ENCODE measurements at places on chromosomes 16 and 17.

DNA sequence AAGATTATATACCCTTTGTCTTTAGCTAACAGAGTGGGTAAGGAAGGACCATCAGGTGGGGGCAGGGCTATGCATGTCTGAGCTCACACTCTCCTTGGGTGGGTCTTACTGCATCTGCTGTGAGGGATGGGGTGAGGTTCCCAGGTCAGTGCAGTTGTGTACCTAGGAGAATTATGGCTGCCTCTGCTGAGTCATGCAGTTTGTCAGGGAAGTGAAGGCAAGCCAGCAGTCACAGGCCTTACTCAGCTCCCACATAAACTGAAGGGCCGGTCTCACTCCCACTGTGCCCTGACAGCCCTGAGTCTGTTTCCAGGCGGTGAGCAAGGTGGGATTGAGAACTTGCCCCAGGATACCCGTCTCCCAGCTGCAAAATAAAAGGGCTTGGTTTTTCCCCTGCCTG, 328.6 kb downstream of the MAP2K6 start:
- no peak for DNase-seq

GRCh38 chr17:50476545-50477315, 1.9 kb upstream of the RSAD1 start:
- no peak for DNase-seq

- no peak for DNase-seq
Measured at GRCh38 chr17:181245-182049, at the start of gene DOC2B. Gene DOC2B (minus strand): TSS chr17:181650. CDS start chr17:181479, 171 bp downstream.

- DNase-seq = no peak
Measured at GRCh38 chr17:6914711-6915110, 81.1 kb upstream of the ALOX12 start.

DNA sequence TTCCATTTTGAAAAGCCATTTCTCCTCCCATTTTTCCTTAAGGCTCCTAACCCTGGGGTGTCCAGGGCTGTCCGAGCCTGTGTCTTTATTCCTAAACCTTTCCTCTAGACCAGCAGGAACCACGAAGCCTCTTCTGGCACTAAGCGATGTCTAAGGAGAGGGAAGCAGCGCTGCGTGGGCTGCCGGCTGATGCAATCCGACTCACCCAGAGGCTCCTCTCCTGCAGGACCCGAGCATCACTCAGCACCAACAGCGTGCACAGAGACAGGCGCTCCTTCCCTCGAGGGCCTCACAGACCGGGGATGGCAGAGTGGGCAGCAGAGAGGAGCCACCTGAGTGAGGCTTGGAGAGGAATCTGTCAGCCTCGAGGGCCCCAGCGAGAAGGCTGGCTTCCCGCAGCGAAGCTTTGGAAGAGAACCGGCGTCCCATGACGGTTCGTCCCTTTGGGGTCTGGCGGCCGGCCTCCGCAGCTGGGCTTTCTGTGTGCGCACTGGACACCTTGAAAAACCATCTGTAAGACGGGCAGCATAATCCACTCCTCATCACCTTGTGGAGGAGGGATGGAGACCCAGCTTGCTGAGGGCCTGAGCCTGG, 174.3 kb downstream of the FOXL1 start:
- DNase-seq = no peak

- no peak for DNase-seq
Measured at GRCh38 chr17:65977041-65977440, 214.9 kb downstream of the CEP112 start.

DNA sequence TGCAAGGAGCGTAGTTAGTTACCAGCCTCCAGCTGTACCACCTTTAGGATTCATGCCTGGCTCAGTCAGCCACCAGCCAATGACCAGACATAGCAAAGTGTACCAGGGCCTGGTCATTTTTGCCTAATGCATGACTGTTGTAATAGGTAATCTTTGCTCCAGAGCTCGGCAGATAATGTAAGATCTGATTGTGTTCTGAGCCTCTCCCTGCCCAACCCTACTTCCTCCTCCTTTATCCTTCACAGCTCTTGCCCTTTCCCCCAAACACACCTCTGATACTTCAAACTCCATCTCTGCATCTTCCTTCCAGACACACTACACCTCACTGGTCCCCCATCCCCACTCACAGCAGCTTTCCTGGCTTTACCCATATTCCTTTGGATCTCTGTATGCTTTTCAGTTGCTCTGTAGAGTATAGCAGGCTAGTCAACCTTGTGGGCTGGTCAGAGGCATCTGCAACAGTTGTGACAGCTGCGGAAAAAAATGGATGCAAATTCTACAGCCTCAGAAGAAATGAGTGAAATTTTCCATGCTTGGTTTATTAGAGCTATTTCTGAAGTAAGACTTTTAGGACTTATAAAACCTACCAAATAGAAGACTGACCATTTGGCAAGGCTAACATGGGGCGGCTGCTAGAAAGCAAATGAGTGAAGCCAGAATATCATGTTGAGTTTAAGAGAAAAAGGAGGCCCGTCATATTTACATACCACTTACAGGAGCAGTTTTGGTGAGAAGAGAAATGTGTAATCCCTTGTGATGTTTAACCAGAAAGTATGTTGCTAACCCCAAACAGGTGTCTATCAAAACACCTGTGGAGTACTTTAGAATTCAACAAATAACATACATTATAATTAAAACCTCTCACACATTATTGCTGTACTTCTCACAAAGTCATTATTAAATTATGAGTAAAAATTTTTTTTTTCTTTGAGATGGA, 19.9 kb upstream of the C16orf87 start:
- DNase-seq = no peak

GRCh38 chr17:79135628-79136405, 61.2 kb downstream of the ENGASE start:
- DNase-seq = no peak

DNA sequence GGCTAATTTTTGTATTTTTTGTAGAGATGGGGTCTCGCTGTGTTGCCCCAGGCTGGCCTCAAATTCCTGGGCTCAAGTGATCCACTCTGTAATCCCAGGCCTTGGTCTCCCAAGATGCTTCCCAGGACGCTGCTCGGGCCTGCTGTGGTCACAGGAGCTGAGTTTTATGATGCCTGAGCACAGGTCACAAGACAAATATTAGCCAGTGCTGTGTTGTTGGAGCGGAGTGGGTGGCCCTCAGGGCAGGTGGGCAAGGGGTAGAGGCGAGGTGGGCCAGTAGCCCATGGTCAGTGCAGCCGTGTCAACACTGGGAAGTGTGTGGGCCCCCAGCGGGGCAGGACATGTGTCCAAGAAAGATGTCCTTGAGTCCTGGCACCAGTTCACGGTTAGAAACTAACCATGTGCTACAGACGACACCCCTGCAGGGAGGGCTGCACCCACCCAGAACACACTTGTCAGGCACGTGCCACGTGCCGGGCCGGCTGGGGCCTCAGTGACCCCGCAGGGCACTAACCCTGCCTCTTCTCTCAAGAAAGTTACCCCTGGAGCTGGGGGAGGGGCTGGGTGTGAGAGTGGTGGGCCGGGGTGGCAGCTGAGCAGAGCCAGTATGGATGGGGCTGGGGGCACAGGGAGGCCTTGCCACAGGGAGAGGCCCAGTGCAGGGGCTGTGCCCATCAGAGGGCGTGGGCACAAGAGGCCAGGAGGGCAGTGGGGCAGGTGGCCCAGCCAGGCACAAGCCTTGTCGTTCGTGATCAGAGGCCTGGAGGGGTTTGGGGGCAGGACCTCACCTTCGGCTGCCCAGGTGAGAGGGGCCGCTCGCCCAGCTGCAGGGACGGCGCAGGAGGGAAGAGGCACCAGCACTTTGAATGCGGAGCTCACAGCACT, 103.1 kb upstream of the CHMP6 start:
- no peak for DNase-seq

DNA sequence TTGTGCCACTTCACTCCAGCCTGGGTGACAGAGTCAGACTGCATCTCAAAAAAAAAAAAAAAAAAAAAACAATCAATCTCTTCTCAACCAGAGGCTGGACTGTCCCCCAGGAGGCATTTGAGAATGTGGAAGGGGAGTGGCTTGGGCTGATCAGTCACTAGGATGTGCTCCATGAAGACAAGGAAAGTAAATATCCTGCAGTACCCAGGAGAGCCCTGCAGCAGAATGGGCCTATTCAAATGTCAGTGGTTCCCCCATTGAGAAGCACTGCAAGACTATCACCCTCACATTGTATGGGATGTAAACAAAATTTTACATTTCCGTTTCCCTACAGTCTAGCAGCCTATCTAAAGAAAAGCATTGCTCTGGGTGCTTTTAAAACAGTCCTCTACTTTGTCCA, 70.3 kb downstream of the DNAH9 start:
- DNase-seq = no peak

DNA sequence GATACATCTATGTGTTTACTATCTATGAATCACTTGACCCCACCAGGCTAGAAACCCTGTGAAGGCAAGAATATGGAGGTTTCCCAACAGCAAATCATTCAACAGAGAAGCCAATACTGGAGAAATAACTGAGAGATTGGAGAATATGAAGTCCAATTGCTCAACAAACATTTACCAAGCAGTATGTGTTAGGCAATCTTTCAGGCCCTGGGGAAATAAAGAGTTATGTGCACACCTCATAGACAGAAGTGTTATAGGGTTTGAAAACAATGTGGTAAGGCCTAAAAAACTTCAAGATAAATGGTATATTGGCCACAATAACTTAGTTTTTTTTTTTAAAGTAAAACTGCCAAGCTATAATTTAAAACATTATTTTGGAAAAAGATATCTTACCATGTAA, 1245.8 kb downstream of the CDH11 start:
- no peak for DNase-seq

DNA sequence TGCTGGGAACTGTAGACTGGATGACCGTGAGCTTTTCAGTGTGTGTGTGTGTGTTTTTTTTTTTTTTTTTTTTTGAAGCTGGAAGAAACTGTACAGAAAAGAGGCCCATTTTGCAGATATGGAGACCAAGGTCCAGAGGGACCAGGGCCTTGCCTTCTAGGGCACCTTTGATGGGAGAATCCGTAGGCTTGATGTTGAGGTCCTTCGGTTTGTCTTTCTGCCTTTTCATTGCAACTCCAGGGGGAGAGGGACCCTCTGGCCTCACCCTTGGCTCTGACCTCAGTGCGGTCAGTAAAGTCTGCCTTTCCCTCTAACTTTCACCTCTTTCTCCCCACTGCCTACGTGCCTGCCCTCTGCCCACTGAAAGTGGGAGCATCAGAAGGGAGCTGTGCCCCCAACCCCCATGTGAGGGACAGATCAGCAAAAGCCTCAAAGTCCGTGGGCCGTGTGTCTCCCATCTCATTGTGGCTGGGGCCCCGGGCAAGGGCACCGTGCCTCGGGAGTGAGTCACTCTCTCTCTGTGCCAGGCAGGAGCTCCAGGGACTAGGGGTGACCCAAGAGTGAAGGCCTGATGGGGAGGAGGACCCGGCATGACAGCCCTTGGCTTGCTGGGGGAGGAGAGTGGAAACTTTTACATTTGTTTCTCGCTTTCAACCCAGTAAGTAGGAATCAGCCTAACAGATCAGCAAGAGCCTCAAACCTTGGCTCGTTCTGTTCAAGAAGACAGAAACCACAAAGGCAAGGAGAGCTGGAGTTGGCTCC, 123.6 kb downstream of the CMIP start:
- DNase-seq = peak; percentile 59

DNA sequence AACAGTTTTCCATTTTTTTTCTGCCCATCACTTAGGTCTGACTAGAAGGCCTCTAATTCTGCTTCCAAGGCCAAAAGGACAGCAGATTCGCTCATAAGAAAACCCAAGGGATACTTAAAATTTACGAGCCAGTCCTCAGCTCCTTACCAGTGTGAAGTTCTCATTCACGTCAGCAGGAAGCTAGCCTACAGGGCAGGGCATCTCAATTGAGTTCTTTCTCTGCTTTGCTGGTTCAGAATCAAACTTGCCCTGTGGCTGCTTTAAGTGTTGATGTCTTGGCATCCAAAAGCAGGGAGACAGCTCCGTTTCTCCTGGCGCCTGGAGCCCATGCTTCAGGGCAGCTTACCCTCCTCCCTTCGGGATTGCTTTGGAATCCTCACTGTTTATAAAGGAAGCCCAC, 136.0 kb downstream of the ANKFN1 start:
- no peak for DNase-seq

DNA sequence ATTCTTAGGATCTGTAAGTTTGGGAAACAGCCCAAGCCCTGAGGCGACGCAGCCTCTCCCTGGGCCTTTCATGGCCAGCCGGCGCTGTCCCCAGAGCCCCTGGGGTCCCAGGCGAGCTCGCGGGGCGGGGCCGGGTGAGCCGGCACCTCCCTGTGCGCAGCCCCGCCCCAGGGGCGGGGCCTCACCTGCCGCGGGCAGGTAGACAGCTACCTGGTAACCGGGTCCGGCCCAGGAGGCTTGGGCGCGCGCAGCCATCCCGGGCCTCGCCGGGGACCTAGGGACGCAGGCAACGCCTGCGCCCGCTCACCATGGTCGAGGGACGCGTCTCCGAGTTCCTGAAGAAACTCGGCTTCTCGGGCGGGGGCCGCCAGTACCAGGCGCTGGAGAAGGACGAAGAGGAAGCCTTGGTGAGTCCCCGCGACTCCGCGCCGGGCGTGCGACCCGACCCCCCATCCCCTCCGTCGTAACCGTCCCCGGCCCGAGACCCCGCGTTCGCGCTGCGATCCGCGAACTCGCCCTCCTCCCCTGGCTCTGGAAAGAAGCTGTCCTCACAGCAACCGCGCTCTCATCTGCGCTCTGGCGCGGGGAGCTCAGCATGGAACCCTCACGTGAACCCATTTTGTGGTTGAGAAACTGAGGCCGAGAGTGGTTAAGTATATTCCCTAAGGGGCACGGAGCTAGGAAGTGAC, at the start of gene ATP2C2:
TSS of gene ATP2C2 (plus strand) at position 231 of the 689 bp plus-strand sequence. CDS start at position 309, 78 bp downstream.
- DNase-seq = no peak

DNA sequence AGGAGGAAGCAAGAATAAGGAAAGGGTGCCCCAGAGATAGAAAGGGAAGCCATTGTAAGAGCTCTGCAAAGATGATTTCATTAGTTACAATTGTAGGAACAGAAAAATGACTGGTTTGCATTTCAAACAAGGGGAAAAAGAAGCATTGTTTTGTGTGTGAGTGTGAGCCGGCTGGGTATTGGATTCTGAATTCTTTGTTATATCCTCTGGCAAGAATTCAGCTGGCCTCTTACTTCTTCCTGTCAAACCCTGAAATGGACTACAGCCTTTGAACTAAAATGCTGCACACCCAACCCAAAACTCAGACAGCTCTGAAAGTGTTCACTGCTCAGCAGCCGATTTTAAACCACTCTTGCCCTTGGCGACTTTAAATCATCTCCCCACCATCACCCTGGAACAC, 461.3 kb downstream of the PMP22 start:
- DNase-seq = no peak

GRCh38 chr16:48558371-48558841, 51.6 kb downstream of the N4BP1 start:
- DNase-seq = no peak

DNA sequence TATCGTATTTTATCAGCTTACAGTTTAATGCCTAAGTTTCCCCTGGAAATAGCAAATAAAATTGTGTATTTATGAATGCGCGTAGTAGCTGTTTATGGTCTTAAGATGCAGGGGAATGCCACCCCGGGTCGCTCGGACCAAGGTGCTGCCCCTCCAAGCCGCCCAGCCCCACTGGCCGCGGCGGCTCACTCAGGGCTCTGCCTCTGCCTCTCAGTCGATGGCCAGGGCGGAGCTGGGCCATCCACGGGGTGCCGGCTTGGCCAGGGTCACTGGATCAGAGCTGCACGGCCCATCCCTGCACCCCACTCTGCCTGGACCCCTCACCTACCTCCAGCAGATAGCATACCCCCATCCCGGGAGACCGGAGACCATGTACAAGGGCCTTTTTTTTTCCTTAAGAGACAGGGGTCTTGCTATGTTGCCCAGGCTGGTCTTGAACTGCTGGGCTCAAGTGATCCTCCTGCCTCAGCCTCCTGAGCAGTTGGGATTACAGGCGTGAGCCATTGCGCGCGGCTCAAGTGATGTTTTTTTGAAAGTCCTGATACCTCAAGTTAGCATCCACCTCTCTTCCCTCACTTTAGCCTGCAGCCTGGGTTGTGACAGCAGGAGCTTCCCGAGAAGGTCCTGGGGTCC, 11.0 kb downstream of the PRSS27 start:
- no peak for DNase-seq

All from astrocyte of the cerebellum (primary cell).